ENCODE measurements at places on chromosomes 6 and 20. TPM values are rescaled to one million over a fixed set of nuclear protein-coding genes. Genes with fewer than 3 reads are reported as not detected.

Gene ISM1
- 1.4 TPM for polyA plus RNA-seq

Gene CFAP206
- polyA plus RNA-seq, result 0.24 TPM

Gene CALHM5
- 1.7 TPM for polyA plus RNA-seq

Gene TFAP2B
- polyA plus RNA-seq, result 0.20 TPM

Gene ADGRB3
- 4.7 TPM for polyA plus RNA-seq

Gene ERVFRD-1
- polyA plus RNA-seq, result 0.22 TPM

Gene COL9A3
- polyA plus RNA-seq, result 9.8 TPM

DNA sequence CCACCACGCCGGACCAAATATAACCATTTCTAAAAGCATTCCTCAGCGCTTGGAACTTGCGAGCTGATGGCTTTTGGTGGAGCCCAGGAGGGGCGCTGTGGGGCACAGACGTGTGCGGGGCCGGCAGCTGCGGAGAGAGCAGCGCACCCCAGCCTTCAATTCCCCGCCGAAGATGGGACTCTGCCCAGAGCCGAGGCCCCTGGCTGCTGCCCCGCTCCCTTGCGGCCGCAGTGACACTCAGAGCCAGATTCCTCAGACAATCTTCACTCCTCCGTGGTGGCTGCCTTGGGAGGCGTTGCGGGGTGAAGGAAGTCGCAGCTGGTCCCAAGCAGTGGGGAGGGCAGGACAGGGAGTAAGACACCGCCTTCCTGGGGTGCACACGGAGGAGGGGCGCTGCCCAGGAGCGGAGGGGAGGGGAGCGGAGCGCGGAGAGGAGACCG, 87.7 kb downstream of the TMEM242 start:
- no peak for DNase-seq

DNA sequence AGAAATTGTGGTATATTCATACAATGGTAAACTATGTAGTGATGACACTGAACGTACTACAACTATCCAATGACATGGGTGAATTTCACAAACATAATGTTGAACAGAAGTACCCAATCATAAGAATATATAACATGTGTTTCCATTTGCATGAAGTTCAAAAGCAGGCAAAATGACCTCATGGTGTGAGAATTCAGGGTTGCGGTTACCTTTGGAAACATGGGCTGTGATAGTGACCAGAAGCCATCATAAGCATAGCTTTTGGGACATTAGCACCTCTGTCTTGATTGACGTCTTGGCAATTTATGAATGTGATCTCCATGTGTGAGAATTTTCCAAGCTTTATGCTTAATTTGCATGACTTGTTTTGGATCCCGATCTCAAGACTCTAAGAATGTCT, 500.1 kb upstream of the JAG1 start:
- DNase-seq, result no peak

- DNase-seq, result no peak
These were observed 120.4 kb downstream of the SYNDIG1 start for GRCh38 chr20:24589815-24590177.

- DNase-seq, result no peak
These were observed 219.4 kb upstream of the SSTR4 start for GRCh38 chr20:22815603-22816315.

- no peak for DNase-seq
These were observed 279.7 kb downstream of the UST start for GRCh38 chr6:149026530-149026942.

DNA sequence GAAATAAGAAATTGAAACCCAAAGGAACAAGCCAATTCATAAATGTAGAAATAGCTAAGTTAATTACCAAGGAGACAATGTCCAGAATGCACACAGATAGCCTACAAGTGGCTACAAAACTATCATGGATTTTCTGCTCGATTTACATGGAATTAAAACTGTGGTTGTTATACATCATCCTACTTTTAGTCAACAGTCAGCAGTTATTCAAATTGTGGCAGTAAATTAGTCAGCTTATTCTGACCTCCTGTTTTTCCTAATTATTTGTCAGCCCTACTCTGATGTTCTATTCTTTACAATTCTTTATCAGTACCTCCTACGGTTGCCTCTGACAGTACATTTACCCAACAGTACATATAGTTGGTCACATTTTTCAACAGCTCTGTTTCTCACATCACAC, 29.6 kb downstream of the RBL1 start:
- DNase-seq, result no peak

- no peak for DNase-seq
These were observed 2.0 kb downstream of the MAN1A1 start for GRCh38 chr6:119347466-119348095.

DNA sequence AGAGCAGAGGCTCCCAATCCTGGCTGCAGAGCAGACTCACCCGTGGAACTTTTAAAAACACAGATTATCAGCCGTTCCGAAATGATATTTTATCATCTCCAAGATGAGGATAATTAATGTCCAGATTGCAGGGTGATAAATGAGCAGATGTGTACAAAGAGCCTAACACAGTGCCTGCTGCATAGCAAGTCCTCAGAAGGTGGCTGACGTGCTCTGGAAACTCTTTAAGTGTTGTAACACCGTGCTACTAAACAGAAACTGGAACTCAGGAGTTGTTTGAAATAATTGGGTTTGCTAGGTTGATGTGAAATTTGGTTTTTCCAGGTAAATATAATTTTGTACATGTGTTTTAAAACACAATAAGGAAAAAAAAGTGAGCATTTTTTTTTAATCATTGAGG, 118.0 kb downstream of the ARMC2 start:
- DNase-seq, result no peak

- no peak for DNase-seq
These were observed 370.9 kb downstream of the COL12A1 start for GRCh38 chr6:74834967-74835366.

- DNase-seq, result no peak
These were observed 403.0 kb downstream of the CD83 start for GRCh38 chr6:14520536-14520935.

- no peak for DNase-seq
These were observed 30.0 kb downstream of the SLX4IP start for GRCh38 chr20:10465135-10465534.

DNA sequence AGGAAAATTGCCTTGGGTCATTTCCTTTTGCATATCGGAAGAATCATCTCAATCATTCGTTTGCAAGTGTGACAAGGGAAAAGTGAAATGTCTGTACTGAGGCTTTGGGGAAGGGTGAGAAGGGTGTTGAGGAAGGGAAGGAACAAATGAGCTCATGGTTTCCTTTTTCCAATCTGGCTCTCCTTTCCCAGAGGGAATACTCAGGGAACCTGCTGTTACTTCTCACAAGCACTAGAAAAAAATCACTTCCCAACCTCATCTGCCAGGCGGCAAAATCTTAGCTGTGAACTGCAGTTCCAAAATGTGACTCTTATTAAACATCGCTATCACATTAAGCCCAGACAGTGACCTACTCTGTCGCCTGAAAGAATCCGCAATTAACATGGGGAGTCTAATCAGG, 258.1 kb downstream of the ZNF217 start:
- DNase-seq, result no peak

DNA sequence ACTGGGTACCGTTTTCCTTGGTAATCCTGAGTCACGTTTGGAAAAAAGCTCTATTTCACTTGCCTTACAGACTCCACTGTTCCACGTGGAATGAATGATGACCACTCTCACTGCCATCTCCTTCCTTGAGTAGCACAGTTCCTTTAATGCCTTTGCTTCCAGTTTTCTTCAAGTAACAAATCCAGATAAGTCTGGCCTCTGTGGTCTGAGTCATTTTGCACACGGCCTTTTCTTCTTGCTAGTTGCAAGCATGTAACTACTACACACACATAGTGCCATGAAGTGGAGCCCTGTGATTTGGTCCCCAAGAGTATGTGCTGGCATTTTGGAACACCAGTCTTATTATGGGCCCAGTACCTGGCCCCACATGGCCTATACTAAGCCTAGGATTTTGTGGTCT, 182.8 kb downstream of the SASH1 start:
- no peak for DNase-seq

DNA sequence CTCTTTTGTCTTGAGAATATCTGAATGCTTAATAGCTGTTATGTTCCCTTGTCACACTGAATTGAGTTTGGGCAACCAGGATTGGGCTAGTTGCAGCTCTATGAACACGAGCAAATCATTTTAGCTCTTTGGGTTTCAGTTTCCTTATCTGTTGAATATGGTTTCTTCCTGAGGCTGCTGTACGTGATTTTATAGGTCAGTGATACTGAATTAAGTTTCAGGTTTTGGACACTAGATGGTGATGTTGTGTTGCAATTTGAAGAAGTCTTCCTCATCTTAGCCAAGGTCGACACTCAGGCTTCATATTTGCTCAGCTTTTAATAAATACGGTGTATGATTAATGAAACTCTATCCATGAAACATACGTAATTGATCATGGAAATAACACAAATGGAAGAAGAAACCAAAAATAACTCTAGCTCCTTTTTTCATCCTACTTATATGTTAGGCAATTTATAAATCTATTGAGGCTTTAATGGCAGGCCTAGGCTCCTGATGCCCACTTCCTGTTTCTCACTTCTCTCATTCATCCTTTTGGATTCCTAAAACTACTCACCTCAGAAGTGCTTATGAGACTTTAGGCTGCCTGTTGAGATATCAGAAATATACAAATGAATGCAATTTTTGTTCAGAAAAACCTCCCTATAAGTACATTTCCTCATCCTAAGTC, 354.1 kb upstream of the MAP3K7 start:
- no peak for DNase-seq

GRCh38 chr6:16602035-16602434, 159.2 kb downstream of the ATXN1 start:
- DNase-seq, result no peak

- DNase-seq, result no peak
These were observed 654.1 kb upstream of the MARCKS start for GRCh38 chr6:113202852-113203714.

DNA sequence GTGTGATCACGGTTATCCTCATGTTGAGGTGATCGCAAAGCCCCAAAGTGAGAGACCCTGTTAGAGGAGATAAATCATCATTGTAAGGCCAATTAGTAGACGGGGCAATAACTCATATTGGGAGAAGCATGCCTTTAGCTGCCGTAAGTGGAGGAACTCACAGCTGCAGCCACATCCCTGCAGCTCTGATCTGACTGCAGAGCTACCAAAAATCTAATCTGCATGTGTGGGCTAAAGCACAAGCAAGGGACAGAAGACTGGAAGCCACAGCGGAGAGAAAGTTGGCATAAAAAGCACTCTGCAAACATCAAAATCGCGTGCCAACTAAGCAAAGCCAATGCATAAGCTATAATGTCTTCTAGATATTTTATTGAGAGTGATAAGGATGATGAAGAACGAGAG, 79.8 kb downstream of the TBC1D7 start:
- no peak for DNase-seq

DNA sequence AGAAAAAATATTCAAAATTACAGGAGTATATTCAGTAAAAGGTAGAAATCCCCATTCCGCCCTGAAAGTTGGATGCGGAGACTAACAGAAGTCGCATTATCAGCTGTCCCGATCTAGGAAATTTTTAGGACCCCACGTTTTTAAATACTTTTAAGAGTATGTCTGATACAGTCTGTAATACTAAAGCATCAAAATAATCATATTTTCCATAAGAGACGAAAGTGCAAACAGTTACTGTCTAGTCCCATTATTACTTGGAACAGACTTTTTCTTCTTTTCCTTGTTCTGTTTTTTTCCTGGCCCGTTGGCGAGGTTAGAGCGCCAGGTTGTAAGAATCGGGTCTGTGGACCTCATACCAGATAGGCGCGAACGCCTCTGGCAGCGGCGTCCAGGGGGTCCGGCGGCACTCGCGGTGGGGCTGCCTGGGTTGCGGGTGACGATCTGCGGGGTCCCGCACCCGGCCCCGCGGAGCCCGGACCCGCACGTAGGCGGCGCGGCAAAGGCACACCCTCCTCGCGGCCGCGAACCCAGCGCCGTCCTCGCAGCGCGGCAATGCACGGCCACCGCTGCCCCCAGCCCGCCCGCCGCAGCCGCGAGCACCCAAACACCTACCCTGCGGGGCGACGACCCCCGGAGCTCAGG, 460 bp downstream of the PLAGL1 start:
- DNase-seq, result no peak
